ENCODE measurements at places on chromosomes 11 and 22.

- no peak for DNase-seq
Measured at GRCh38 chr11:130020323-130020722, 17.7 kb upstream of the PRDM10 start.

GRCh38 chr22:40250608-40251007 lies 72.9 kb downstream of the TNRC6B start:
- DNase-seq, result no peak

DNA sequence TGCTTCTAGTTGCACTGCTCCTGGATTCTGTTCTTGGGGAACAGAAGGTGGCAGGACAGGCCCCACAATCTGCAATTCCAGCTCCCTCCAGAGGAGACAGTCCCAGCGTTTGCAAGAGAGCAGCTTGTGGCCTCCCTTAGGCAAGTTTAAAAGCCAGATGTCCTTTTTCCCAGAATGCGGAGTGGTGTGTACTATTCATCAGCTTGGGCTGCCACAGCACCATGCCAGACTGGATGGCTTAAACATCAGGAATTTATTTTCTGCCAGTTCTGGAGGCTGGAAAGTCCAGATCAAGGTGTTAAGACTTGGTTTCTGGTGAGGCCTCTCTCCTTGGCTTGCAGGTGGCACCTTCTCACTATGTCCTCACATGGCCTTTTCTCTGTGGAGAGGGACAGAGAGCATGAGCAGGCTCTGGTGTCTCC lies 11.7 kb downstream of the MIAT start:
- peak; percentile 47 for DNase-seq

DNA sequence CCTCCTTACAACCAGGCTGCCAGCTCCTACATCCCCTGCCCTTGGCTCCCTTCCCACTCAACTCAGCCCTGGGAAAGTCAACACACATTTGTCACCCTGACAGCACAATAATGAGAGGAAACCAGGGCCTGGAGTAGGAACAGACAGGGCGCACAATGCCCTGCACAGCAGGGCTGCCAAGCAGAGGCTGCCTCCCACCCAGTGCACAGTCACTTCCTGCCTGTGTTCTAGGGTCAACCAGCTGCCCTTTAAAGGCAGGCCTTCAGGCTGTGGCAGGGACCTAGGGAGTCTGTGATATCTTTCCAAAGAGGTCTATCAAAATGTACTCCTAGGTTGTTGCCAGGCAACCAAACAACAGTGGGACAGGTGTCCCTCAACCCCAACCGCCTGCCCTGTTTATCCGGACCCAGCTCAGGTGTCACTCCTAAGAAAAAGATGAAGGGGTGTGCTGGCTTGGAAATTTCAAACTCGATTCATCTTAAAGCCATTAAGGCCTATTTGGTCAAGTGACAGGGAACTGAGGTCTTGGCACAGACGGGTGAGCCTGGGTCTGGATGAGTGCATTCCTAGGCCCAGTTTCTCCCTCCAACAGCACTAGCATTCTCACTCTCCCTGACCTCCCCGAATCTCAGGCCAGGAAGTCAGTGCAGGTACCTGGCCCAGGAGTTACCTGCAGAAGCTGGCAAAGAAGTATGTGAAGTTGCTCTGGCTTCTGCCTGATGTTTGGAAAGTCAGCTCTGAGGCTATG lies 110.3 kb upstream of the PITPNB start:
- DNase-seq, result no peak

GRCh38 chr11:131822506-131822905 lies 452.1 kb downstream of the NTM start:
- DNase-seq, result no peak

DNA sequence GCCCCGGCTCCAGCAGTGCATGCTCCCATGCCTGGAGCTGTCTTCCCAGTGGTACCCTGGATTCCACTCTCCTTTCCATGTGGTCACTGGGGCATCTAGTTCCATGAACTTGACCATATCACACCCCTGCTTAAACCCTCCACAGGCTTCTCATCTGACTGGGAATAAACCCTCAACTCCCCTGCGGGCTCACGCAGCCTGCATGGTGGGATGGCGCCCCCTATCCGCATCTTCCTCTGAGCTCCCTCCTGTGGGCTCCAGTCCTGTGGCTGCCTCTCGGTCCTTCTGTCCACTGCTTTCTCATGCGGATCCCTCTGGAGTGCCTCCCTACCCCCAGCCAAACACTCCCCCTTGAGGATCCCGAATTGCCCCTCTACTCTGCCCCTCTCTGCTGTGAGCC lies 41.4 kb upstream of the TTLL12 start:
- DNase-seq, result peak; percentile 25

DNA sequence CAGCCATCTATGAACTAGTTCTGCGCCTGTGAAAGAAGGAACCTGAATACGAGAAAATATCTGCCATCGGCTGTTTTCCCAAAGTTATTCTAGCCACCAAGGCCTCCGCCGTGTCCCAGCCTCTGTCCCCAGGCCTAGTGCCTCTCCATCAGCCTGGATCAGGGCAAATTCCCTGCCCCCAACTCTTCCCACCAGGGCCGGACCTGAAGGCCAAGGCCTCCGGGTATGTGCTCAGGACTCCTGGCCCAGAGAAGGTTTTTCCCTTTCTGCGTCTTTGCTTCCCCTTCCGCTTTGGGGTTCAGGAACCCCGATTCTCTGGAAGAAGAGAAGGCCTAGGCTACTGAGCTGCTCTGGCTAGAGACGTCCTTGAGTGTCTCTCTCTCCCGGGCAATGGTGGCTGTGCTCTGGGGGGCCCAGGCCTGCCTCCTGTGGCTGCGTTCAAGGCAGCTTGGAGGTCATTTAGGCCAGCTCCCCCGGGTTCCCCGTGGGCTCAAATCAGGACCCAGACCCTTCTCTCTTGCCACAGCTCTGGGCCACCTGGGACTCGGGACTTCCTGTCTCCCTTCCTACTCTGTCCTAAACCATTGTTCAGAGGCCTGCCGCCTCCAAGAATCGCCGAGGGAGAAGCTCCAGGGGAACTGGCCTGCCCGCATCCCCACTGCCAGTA lies 1.6 kb downstream of the ALX4 start:
- no peak for DNase-seq

- DNase-seq, result no peak
Measured at GRCh38 chr11:119590651-119591351, 138.2 kb downstream of the NECTIN1 start.

- no peak for DNase-seq
Measured at GRCh38 chr22:27588268-27588667, 213.3 kb downstream of the MN1 start.

DNA sequence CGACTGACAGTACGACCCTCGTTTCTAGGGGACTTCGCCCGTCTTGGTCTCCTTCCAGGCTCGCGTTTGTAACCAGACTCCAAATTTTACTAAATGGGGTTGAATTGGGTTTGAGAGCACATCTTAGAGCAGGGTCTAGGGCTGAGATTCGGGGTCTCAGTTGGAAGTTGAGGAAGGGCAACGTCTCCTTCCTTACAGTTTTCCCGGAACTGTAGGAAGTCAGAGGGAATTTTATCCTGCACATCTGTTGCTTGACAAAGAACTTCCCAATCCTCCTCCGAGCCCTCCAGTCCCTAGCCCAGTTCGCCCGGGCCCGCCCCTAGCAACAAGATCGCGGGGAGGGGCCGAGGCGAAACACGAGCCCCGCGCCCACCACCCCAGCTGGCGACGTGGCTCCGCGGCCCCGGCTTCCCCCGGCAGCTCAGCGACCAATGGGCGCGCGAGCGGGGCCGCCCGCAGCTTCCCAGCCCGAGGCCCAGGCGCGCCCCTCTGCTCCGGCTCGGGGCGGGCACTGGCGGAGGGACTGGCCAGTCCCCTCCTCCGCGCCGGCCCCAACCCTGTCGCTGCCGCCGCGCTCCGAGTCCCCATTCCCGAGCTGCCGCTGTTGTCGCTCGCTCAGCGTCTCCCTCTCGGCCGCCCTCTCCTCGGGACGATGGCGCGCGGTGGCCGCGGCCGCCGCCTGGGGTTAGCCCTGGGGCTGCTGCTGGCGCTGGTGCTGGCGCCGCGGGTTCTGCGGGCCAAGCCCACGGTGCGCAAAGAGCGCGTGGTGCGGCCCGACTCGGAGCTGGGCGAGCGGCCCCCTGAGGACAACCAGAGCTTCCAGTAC lies at the start of gene RCN1:
RCN1 (plus strand) TSS at position 530 of the 826 bp plus-strand sequence; CDS start at position 653, 123 bp downstream.
- DNase-seq, result no peak
